HT-29 (cell line): ENCODE measurements at places on chromosomes 11 and 22.

DNA sequence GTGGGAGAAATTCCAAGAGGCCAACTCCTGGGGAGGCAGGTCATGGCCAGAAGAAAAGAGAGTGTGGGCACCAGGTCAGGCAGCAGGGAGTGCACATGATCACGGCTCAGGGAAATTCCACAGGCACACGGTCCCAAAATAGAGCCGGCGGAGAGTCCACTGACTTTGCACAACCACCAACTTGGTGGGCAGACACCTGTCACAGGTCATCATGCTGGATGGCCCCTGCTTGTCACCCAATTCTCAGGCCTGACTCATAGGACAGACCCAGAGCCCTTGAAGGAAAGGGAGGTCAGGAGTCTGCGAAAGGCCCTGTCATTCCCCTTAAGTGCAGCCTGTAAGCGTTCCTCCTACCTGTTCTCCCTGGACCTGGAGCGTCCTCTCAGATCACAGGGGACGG, 15.8 kb downstream of the APOL2 start:
- no peak for DNase-seq

DNA sequence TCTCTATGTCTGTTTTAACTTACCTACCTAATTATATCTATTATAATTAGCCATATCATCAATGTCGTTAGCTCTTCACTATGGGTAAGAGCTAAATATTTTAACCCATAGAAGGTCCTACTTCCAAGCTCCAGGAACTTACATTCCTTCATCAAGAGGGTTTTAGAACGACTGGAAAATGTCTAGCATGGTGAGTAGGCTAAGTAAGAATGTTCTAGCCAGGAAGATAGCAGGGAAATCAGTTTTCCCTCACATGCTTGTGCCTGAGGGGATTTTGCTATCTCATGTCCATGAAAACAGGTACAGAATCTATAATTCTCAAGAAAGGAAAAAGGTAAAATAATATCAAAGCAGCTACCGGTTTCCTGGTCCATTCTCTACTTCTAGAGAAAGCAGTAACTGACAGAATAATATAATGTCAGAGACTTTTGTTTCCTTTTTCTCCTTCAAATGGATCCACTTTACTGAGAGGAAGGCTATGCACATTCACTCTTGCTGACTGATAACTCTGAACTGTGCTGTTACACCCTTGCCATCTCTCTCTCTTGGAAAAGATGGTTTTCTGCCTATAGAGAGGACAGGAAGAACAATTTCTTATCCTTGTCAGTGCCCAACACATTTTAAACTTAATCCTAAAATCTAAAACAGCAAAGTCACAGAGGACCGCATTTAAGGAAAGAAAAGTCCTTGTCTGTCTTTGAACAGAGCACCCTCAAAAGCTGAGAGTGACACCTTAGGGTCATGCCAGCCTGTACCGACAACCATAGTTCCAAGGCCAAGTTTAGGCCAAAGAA, 67.0 kb downstream of the MAML2 start:
- DNase-seq = no peak

DNA sequence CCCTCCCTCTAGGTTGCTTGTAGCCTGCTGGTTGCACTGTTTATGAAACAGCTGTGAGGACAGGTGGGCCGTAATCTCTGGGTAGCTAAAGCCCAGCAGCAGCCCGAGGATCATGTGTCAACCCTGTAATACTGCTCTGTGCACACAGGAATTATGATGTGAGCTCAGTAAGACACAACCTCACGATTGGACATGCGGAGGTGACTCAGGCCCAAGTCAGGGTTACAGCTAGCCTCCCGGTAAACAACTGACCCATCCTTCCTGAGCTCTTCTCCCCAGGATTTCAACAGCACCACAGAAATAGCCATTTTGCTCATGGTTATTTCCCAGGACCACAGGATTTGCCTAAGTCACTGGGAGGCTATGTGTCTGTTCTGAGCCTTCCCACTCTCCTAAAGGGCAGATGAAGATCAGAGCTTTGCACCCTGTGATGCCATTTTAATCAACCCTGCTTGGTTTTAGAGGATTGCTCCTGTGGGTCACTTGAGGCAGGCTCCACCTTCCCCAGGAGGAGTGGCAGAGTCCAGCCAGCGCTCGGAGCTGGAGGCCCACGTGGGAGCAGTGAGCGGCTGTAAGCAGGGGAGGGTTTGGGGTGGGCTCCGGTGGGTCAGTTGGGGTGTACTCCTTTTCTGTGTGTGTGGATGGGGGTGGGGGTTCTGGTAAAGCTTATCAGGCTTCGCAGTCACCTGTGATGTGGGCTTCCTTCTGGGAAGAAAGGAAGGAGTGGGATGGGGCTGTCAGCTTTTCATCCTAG, at the start of gene AMPD3:
AMPD3 (plus strand) TSS at position 387 of the 754 bp plus-strand sequence. CDS start 6,256 bp downstream, outside the sequence.
- DNase-seq = peak; percentile 47

- DNase-seq = no peak
Observed at GRCh38 chr11:11373934-11374333, 20.9 kb upstream of the CSNK2A3 start.

DNA sequence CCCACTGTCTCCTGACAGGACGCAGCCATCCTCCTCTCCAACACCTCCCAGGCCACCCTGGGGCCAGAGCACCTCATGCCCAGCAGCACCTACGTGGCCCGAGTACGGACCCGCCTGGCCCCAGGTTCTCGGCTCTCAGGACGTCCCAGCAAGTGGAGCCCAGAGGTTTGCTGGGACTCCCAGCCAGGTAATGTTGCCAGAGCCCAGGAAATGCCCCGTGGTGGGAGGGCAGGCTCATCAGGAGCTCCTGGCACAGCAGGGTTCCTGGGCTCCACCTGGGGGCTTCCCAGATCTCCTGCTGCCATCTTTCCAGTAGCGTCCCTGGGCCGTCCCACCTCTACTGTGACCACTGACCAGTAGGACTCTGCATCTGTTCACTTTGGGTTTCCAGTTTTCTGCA, 16.2 kb downstream of the CSF2RB start:
- no peak for DNase-seq

DNA sequence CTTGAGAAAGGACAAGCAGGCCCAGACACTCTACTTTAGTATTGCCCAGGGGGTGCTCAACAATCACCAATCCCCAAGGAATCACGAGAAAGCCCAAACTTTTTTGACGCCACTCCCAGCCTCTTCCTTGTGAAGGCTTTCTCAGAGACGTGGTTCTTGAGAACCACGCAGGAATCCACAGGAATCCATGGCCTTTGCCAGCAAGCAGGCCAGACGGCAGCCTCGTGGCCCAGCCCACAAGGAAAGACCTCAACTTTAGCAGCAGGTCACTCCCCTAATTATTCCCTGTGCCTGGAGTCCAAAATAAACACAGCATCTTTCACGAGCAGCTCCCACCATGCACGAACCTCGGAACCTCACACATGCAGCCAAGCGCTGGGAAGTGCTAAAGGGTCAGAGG, 104.2 kb downstream of the WT1 start:
- no peak for DNase-seq

GRCh38 chr22:45683248-45683647, 11.6 kb downstream of the ATXN10 start:
- DNase-seq = no peak
